ENCODE measurements at places on chromosomes 13 and 19. TPM values are rescaled to one million over a fixed set of nuclear protein-coding genes. Genes with fewer than 3 reads are reported as not detected.

DNA sequence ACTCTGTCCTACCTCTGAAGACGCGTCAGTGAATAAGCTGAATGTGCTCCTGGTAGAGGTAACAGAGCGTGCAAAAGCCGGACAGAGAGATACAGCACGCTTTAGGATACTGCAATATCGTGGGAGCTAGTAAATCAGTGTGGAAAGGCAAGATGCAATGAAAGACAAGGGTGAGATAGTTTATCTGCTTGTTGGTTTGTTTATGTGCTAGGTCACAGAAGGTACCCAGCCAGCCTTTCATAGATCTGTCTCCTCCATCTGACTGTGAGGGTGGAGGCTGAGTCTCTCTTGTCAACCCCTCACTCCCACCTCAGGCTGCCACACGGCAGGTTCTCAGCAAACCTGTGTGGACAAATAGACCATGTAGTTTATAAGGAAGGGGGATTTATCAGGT is 904 bp upstream of the GIPC1 start:
- no peak overlapping the region for H3K27ac ChIP-seq
- H3K4me3 ChIP-seq, result no peak overlapping the region
- peaks cover 7% of the 10 kb centered on the region for H3K36me3 ChIP-seq
- no peak for DNase-seq
- H3K4me1 ChIP-seq, result peaks cover 8% of the 10 kb centered on the region

TMEM145 gene
- total RNA-seq, result under 0.01 TPM

TMEM255B gene
- 0.36 TPM for total RNA-seq

DNA sequence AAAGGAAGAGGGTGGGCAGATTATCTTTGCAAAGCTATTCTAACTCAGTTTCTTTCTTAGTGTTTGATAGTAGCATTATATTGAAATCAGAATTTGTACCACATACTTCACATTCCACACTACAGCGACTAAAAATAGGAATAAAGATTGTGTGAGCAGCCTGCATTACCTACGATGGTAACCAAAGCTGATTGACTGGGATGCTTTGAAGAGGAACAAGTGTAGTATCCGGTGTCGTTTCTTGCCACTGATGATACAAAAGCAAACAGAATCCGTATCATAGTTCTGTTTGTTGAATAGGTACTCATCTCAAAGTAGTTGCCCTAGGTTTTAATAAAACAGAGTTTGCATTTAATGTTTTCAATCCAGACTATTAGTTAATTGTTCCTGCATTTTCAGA is 51.2 kb downstream of the FLT3 start:
- H3K4me3 ChIP-seq, result no peak overlapping the region
- DNase-seq, result no peak
- H3K27ac ChIP-seq, result no peak overlapping the region
- H3K4me1 ChIP-seq, result peaks cover 7% of the 10 kb centered on the region

GRCh38 chr13:46535825-46536224 is 17.1 kb upstream of the LRCH1 start:
- no peak overlapping the region for H3K4me3 ChIP-seq
- H3K4me1 ChIP-seq, result no peaks in the 10 kb centered on the region
- 0 out of 2 replicates have a peak, but pooled peaks cover 2% of the 10 kb centered on the region for H3K27me3 ChIP-seq
- DNase-seq, result peak; percentile 10

DNA sequence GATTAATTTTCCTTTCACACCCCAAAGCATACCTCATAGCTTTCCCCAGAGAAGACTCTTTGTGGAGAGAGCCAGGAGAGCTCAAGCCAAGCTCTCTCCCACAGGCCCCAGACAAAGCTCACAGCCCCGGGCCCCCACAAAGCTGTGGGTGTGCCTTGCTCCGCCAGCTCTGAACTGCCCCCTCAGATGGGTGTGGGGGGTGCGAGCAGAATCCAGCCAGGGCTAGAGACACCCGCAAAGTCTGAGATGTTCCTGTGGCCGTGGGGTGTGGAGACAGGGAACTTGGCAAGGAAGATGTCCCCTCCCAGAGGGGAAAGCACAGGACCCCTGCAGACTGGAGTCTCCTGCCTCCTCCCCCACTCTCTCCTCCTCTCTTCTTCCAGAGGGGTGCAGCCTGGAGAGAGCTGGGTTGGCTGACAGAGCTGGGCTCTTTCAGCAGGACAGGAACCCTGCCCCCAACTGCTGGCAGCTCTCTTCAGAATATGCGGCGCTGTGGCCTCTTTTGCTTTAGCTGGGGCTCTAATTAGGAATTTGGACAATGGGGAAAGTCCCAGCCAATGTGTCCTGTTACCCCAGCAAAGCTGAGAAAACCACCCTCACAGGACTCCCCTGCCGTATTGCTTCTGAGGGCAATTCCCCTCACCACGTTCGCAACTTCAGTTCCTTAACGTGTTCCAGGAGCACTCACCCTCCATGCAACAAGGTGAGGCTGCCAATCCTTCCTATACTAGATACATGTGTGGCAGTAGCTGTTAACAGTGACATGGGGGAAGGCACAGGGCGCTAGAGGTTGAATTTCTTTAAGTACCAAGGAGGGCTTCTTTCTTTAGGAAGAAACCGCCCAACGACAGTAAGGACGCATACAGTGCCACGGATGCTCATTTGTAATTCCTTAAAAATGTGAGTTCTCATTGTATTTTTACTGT is 170.0 kb downstream of the COL4A1 start:
- H3K36me3 ChIP-seq, result no peaks in the 10 kb centered on the region
- no peak overlapping the region for H3K4me3 ChIP-seq
- H3K4me1 ChIP-seq, result peaks cover 5% of the 10 kb centered on the region
- no peak for DNase-seq
- H3K27me3 ChIP-seq, result no peaks in the 10 kb centered on the region

FAM216B gene
- total RNA-seq, result not detected

- no peak overlapping the region for H3K27ac ChIP-seq
- no peak overlapping the region for H3K4me3 ChIP-seq
- DNase-seq, result no peak
Measured at GRCh38 chr19:4728871-4729270, 5.2 kb upstream of the DPP9 start.

DNA sequence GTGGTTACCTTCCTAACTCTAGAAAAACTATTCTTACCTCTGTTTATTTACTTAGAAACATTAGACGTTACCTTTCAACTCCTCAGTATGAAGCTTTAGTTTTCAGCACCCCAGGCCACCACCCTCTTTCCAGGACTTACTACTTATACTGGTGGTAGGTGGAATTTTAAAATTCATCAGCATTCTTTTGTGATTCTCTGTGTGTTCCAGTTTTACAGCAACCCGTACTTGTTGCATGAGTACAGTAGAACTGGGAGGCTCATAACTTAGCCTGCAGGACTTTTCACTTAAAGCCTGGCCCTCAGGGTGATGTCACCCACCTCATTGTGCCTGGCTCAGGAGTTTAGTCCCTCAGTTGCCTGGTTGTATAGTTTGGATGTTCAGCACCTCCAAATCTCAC is 49.4 kb upstream of the ALOX5AP start:
- peaks cover 20% of the 10 kb centered on the region for H3K4me1 ChIP-seq
- no peak overlapping the region for H3K27ac ChIP-seq
- H3K36me3 ChIP-seq, result no peaks in the 10 kb centered on the region
- no peak overlapping the region for H3K4me3 ChIP-seq
- no peak for DNase-seq

GRCh38 chr19:42246143-42246921 is 3.9 kb upstream of the GSK3A start:
- peaks cover 16% of the 10 kb centered on the region for H3K4me1 ChIP-seq
- DNase-seq, result peak; percentile 83
- peak overlapping the region; percentile 24 for H3K27ac ChIP-seq
- H3K4me3 ChIP-seq, result no peak overlapping the region
- peaks cover 15% of the 10 kb centered on the region for H3K36me3 ChIP-seq

GRCh38 chr13:66837246-66837645 is 392.9 kb downstream of the PCDH9 start:
- no peaks in the 10 kb centered on the region for H3K27me3 ChIP-seq
- no peaks in the 10 kb centered on the region for H3K36me3 ChIP-seq
- no peak overlapping the region for H3K4me3 ChIP-seq
- no peak overlapping the region for H3K27ac ChIP-seq
- no peak for DNase-seq
- no peaks in the 10 kb centered on the region for H3K4me1 ChIP-seq

RFPL4AL1 gene
- not detected for total RNA-seq

DNA sequence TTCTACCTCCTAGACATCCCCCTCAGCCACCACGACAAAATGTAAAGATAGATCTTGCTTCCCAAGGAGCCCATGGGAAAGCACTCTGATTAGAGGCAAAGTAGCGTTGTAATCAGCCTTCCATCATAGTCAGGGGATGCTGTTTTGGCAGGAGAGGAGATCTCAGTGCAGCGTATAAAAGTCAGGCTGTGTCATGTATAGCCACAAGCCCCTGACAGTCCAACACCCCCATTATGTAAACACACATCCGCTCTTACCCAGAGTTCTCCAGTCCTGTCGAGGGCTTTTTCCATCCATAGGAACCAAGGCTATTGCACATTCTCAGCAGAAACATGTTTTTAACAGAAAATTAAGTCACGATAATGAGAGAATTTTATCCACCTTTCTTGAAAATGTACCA is 156.3 kb downstream of the CYSLTR2 start:
- H3K36me3 ChIP-seq, result no peaks in the 10 kb centered on the region
- H3K4me1 ChIP-seq, result peaks cover 11% of the 10 kb centered on the region
- no peak for DNase-seq
- H3K27ac ChIP-seq, result no peak overlapping the region

- no peak overlapping the region for H3K4me3 ChIP-seq
- H3K4me1 ChIP-seq, result peaks cover 2% of the 10 kb centered on the region
- no peak for DNase-seq
- H3K36me3 ChIP-seq, result peaks cover 3% of the 10 kb centered on the region
- H3K27ac ChIP-seq, result no peak overlapping the region
Measured at GRCh38 chr13:72890546-72890945, 108.6 kb downstream of the PIBF1 start.

RXFP2 gene
- total RNA-seq, result not detected

DNA sequence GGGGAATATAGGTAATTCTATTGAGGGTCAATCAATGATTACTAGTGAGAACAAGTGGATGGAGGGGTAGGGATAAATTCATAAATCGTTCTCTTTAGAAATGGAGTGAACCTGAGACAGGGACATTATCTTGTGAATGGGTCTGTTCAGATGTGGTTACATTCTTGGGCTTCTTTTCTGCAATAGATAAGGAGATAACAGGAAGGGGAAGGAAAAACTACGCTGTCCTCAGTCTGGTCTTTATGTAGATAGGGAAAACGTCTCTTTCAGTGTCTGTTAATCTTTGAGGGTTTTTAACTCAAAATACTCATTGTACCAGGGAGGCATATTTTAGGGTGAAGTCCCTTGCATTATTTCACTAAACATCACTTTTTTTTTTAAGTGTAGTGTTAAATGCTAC is 266.7 kb upstream of the MAB21L1 start:
- H3K4me3 ChIP-seq, result no peak overlapping the region
- H3K27ac ChIP-seq, result no peak overlapping the region
- no peak for DNase-seq
- H3K27me3 ChIP-seq, result no peaks in the 10 kb centered on the region

DNA sequence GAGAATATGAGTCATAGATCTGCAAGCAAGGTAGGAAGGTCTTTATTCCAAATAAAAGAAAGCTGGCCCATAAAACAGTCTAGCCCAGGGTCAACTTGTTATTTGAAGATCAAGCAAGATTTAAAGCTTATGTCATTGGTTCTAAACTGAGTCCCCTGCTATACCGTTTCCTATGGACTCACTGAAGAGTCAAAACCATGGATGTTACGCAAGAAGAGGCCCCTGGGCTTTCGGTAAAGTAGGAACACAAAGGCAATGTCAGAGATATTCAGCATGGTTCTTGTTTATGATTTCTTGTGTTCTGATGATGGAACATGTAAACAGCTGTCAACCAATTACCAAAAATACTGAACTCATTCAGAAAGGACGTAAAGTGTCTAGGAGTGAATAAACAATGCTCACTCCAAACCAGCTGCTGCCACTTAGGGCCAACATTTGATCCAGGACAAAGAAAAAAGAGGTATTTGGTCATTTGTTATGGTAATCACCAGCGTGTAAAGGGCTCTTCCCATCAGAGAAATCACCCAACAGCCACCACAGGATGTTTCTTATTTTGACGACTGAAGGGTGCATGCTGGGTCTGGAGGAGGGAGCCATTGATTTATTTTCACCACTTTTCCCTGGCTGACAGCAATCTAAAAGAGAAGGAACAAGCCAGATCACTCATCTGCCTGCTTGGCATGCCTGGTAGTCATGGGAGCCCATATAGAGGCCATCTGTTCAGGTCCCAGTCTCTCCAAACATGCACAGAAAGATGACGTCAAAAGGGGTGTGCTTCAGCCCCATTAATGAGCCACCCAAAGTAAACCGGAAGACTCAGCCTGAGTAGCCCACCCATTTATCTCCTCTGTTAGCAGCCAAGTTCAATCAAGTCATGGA is 68.3 kb downstream of the FGF14 start:
- no peak overlapping the region for H3K27ac ChIP-seq
- no peaks in the 10 kb centered on the region for H3K36me3 ChIP-seq
- DNase-seq, result no peak
- no peaks in the 10 kb centered on the region for H3K27me3 ChIP-seq
- H3K4me1 ChIP-seq, result no peaks in the 10 kb centered on the region

C13orf46 gene
- under 0.01 TPM for total RNA-seq

CRX gene
- total RNA-seq, result not detected

DNA sequence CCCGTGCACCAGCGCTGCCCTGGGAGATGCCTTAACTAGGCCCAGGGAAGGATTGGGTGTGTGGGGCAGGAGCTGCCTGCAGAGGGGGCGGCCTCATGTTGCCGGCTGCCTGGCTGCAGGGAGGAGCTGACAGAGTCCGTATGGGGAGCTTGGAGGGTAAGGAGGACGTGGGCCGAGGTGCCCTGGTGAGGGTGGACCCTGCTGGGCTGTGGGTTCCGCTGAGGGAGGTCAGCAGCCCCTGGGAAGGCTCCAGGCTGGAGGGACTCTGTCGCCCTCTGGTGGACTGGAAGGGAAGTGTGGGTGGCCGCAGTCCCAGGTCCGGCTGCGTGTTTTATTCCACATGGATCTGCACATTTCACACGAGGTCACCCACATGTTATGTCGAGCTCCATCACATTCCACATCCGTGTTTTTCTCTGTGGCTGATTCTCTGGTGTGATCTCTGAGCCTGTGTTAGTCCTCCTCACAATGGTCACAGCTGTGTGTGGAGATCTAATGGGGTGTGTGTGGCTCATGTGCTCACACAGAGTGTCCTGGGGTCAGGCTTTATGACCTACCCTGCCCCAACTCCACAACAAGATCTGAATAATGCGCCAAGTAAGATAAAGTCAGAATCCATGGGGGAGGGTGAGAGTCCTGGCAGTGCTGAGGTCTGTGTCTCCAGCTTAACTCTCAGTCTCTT is 1.8 kb upstream of the CEACAM8 start:
- H3K36me3 ChIP-seq, result no peaks in the 10 kb centered on the region
- H3K27me3 ChIP-seq, result peaks cover 13% of the 10 kb centered on the region
- DNase-seq, result no peak
- no peaks in the 10 kb centered on the region for H3K4me1 ChIP-seq
- no peak overlapping the region for H3K4me3 ChIP-seq

- no peaks in the 10 kb centered on the region for H3K27me3 ChIP-seq
- H3K4me3 ChIP-seq, result no peak overlapping the region
- H3K27ac ChIP-seq, result no peak overlapping the region
- no peaks in the 10 kb centered on the region for H3K4me1 ChIP-seq
Measured at GRCh38 chr13:66200555-66200954, 1029.6 kb downstream of the PCDH9 start.

All from IMR-90 (cell line).